ENCODE measurements at places on chromosomes 5 and 9. TPM values are rescaled to one million over a fixed set of nuclear protein-coding genes. Genes with fewer than 3 reads are reported as not detected.

DNA sequence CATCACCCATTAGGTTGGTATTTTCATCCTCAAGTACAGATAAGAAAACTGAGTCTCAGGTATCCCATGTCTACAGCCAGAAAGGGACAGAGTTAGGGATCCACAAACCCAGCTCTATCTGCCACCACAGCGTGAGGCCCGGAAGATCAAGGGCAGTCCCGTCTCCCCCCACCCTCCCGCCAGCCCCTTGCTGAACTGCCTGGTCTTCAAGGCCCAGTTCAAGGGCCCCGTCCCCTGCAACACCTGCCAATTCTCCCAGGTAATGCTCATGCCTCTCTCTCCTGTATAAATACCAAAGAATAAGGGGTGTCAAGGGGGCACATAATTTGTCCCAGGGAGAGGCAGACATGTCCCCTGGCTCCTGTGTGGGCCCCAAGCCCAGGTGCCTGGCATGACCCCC lies 50.7 kb downstream of the AK8 start:
- no peak for DNase-seq
- H3K4me1 ChIP-seq: no peaks in the 10 kb centered on the region
- H3K27me3 ChIP-seq: no peaks in the 10 kb centered on the region
- H3K36me3 ChIP-seq: no peaks in the 10 kb centered on the region

- no peak for DNase-seq
- H3K36me3 ChIP-seq: no peaks in the 10 kb centered on the region
- H3K27ac ChIP-seq: peak overlapping the region; percentile 33
- H3K4me1 ChIP-seq: peaks cover 21% of the 10 kb centered on the region
- peaks cover 99% of the 10 kb centered on the region for H3K27me3 ChIP-seq
- peak overlapping the region; percentile 66 for H3K4me3 ChIP-seq
These were observed 208.4 kb downstream of the MEF2C start for GRCh38 chr5:88674356-88675167.

- no peaks in the 10 kb centered on the region for H3K4me1 ChIP-seq
- peaks cover 8% of the 10 kb centered on the region for H3K27me3 ChIP-seq
- H3K27ac ChIP-seq: no peak overlapping the region
- H3K36me3 ChIP-seq: no peaks in the 10 kb centered on the region
- DNase-seq: no peak
These were observed 59.7 kb downstream of the NIM1K start for GRCh38 chr5:43251754-43252153.

DNA sequence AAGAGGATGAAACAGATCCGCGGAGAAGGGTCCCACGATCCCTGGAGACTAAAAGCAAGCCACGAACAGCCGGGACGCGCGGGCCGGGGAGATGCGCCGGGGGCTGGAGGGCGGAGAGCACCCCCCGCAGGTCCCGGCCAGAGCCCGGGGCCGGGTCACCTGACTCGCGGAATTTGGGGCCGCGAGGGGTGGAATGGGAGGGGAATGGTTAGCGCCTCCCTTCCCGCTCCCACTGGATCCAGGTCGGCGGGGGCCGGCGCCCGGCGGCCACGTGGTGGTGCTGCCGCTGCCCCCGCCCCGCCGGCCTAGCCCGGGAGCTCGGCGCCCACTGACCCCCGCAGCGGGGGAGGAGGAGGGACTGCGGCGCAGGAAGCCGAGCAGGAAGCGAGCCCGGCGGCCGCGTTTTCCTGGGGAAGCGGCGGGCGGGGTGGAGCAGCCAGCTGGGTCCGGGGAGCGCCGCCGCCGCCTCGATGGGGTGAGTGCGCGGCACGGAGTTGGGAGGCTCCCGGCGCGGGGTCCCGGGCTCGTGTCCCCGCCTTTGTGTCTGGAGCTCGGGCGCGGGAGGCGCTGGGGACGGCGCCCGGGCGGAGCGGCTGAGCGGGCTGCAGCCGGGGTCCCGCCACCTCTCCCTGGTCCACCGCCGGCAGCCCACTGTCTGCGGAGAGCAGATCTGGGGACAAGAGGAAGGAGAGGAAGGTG lies at the start of gene RAI14:
Gene RAI14 (plus strand): TSS at position 328 of the 699 bp plus-strand sequence. CDS start 30,592 bp downstream, outside the sequence.
- H3K4me1 ChIP-seq: peaks cover 40% of the 10 kb centered on the region
- H3K27ac ChIP-seq: peak within 1 kb of the TSS; percentile 92
- peaks cover 39% of the 10 kb centered on the region for H3K27me3 ChIP-seq
- DNase-seq: peak; percentile 79

DNA sequence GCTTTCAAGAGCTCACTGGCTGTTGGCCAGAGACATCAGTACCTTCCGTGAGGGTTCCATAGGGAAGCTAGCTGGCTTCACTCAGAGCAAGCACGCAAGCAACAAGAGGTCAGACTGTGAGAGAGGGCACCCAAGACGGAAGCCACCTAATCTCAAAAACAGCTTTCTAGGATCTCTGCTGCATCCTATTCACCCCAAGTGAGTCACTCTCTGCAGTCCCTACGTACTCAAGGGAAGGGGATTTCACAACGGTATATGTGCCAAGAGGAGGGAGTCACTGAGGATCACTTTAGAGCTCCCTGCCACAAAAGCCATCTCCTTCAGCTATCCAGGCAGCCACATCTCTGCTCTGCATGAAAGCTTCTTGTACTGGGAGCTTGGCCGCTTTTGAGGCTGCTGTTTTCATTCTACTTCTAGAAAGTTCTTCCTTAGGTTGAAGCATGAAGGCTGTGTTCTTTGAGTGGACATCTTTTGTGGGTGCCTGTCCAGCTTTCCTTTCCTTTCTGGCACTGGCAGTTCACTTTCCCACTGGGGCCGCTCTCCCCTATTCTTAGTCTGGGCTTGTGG lies 249.5 kb downstream of the MAN2A1 start:
- H3K36me3 ChIP-seq: no peaks in the 10 kb centered on the region
- H3K27ac ChIP-seq: no peak overlapping the region
- H3K4me1 ChIP-seq: no peaks in the 10 kb centered on the region
- H3K4me3 ChIP-seq: no peak overlapping the region
- H3K27me3 ChIP-seq: peaks cover 83% of the 10 kb centered on the region

GRCh38 chr5:115297031-115297430 lies 577 bp upstream of the CCDC112 start:
- H3K4me1 ChIP-seq: peaks cover 21% of the 10 kb centered on the region
- DNase-seq: no peak
- peak overlapping the region; percentile 95 for H3K4me3 ChIP-seq
- H3K27ac ChIP-seq: no peak overlapping the region
- H3K27me3 ChIP-seq: no peaks in the 10 kb centered on the region
- H3K36me3 ChIP-seq: no peaks in the 10 kb centered on the region

DNA sequence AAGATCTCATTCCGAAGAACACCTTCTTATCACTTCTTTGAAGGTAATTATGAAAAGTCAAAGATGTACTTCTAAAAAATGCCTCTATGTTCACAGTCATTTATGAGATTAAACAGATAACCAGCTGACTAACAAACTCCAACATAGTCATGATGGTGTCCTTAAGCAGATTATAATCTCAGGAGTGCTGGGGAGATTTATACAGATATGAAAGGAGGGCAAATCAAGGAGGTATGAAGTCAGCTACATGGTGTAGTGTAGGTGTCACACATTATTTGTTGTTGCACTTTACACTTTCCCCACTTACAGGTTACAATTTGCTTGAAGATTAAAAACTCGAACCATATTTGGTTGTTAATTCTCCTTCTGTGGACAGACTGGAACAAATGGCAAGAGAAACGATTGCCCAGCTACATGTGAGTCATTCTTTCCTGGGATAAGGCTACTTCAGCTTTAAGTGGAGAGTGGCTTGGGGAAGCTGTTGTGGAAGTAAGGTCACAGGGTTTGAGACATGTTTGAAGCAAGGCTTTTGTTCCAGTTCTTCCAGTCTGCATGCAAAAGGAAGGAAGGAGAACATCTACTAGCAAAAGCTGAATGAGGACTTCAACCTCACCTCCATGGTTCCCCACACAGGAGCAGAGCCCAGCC lies 320.1 kb downstream of the ADGRV1 start:
- no peak overlapping the region for H3K4me3 ChIP-seq
- H3K27me3 ChIP-seq: no peaks in the 10 kb centered on the region
- no peaks in the 10 kb centered on the region for H3K36me3 ChIP-seq
- H3K27ac ChIP-seq: peak overlapping the region; percentile 8

DNA sequence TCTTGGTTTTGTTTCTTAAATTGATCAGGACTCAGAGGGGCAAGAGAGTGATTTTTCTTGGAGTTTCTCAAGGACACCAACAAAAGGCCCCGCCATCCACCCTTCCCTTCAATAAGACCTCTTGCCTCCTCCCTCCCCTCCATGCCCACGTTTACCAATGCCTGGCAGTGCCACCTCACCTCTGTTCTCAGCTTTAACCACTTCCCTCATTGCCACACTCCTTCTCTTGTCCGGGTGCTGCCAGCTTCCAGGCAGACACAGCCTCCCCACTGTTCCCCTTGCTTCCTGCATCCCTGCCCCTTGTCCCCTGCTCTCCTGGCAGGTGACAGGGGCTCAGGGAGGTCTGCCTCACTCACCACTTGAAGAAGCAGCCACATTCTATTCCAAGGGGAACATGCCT lies 90.8 kb downstream of the LHX2 start:
- DNase-seq: no peak
- H3K36me3 ChIP-seq: no peaks in the 10 kb centered on the region
- no peaks in the 10 kb centered on the region for H3K4me1 ChIP-seq
- no peak overlapping the region for H3K4me3 ChIP-seq

PCDHA11 gene
- total RNA-seq: not detected

GRCh38 chr5:178399701-178400095 lies 167.1 kb upstream of the PHYKPL start:
- H3K4me1 ChIP-seq: no peaks in the 10 kb centered on the region
- no peak overlapping the region for H3K27ac ChIP-seq
- no peak for DNase-seq
- no peaks in the 10 kb centered on the region for H3K36me3 ChIP-seq

DNA sequence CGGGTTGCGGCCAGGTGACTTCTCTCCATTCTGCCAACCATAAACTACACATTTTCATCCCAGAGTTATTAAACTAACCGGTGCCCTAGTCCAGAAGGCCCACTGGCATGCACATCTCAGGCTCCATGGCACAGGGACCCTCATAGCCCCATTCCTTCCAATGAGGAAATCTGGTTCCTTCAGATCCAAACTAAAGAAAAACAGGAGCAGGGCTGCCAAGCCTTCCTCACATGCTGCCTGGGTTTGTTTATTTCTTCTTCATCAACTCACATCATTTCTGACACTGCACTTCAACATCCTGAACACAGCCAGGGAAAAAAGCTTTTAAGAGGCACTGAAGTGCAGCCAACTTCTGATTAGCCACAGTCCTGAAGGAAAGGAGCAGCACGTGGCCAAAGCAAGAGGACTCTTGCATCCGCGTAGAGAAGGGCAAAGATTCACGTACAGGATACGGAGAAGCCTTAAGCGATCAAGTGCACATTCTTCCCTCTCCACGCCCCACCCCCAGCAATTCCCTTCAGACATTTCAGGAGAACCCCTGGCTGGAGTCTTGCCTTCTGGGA lies 22.5 kb downstream of the LHFPL2 start:
- DNase-seq: no peak
- peaks cover 65% of the 10 kb centered on the region for H3K4me1 ChIP-seq

DNA sequence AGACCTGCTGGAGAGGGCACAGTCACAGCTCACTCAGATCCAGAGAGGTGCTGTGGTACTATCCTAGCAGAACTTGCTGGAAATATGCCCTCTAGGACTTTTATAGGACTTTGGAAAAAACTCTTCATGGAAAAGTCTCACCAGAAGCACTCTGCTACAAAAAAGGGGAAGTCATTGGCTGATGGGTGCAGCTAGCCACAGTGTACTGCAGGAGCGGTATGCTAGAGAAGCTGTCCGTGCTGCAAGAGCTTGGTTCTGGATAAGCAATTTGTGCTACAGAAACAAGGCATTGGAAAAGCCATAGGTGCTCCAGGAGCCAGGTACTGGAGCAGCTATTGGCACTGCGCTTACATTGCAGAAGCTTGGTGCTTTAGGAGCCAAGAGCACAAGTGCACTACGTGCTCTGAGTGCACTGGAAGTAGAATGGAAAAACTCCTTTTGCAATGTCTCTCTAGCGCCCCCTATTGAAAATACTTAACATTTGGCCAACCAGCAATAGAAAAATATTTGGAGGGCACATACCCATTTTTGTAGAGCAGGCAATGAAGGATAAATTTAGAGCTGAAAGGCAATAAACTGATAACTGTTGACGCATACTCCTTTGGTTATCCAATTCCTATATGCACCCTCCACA lies 83.4 kb downstream of the MEGF10 start:
- peaks cover 9% of the 10 kb centered on the region for H3K27me3 ChIP-seq
- no peak overlapping the region for H3K27ac ChIP-seq
- H3K4me3 ChIP-seq: no peak overlapping the region
- no peaks in the 10 kb centered on the region for H3K36me3 ChIP-seq
- no peak for DNase-seq
- no peaks in the 10 kb centered on the region for H3K4me1 ChIP-seq

DNA sequence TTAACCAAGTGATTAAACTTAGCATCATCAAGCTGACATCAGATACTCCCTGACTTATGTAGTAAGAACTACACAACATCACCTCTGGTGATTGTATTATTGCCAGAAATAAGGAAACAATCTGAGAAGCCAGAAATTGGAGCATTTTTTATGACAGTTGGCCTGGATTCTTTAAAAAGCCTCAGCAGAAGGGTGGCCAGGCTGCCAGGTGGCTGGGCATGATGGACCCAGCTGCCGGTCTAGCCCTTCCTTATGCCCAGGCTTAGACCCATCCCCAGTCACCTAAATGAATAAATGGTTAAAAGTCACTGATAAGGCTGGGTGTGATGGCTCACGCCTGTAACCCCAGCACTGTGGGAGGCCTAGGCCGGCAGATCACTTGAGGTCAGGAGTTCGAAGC lies 12.8 kb downstream of the OR1K1 start:
- no peak for DNase-seq
- no peaks in the 10 kb centered on the region for H3K27me3 ChIP-seq
- H3K4me1 ChIP-seq: peaks cover 15% of the 10 kb centered on the region
- H3K4me3 ChIP-seq: no peak overlapping the region
- H3K36me3 ChIP-seq: peaks cover 10% of the 10 kb centered on the region
- no peak overlapping the region for H3K27ac ChIP-seq

GRCh38 chr5:85049020-85049419 lies 664.3 kb upstream of the EDIL3 start:
- H3K4me1 ChIP-seq: no peaks in the 10 kb centered on the region
- H3K27ac ChIP-seq: no peak overlapping the region
- no peak overlapping the region for H3K4me3 ChIP-seq
- no peaks in the 10 kb centered on the region for H3K27me3 ChIP-seq
- no peak for DNase-seq

GRXCR2 gene
- 1.1 TPM for total RNA-seq

IL13 gene
- total RNA-seq: not detected

DNA sequence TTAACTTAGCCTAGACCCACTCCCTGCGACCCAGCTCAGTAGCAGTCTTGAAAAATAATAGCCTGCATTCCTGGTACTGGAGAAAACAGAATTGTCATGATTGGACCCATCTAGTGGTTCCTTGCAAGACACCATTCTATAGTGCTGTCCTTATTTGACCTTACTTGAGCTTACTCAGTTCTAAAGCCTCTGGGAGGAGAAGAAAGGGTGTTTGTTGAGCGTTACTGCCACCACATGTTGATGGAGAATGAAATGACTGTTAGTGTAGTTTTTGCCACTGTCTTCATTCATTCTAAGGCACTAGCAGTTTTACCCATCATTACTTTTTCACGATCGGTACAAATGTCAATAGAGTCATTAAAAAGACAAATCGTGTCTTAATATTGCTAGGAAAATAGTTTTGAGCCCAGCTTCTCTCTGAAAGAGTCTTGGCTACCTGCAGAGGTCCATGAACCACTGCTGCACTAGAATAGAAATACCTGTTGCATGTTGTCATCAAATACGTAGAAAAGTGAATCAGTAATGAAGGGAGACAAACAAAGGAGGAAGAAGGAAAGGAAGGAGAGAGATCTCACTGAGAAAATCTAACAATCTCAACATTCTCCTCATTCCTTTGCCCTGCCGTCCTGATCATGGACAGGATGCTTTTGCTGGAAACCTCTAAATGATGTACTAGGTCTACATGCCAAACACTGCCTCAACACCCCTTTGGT lies 96.0 kb downstream of the LIX1 start:
- H3K36me3 ChIP-seq: no peaks in the 10 kb centered on the region
- H3K27ac ChIP-seq: no peak overlapping the region
- H3K4me1 ChIP-seq: peaks cover 9% of the 10 kb centered on the region
- DNase-seq: no peak
- H3K4me3 ChIP-seq: no peak overlapping the region

Data from left ventricle myocardium inferior (tissue), 1 donor.